ENCODE measurements at places on chromosomes 2 and 18. TPM values are rescaled to one million over a fixed set of nuclear protein-coding genes. Genes with fewer than 3 reads are reported as not detected.
A peak's percentile ranks its signal among the peaks of the same experiment; 100 is the strongest.

DNA sequence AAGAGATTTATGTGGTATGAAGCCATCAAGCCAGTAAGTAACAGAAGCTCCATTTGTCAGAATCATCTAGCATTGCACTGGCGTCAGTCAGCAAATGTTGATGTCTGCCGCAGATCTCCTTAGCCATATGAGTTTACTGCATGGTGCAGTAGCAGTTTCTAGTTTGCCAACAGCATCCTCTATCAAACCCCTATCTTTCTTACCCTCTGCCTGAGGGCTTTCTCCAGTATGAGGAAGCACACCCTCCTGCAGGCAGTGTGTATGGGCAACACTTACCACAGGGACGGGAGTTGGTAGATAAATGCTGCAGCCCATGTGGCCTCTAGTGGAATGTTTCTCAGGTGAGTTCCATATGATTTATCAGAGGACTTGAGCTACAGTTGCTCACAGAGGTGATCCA is 63.7 kb downstream of the EFEMP1 start:
- DNase-seq, result no peak

DNA sequence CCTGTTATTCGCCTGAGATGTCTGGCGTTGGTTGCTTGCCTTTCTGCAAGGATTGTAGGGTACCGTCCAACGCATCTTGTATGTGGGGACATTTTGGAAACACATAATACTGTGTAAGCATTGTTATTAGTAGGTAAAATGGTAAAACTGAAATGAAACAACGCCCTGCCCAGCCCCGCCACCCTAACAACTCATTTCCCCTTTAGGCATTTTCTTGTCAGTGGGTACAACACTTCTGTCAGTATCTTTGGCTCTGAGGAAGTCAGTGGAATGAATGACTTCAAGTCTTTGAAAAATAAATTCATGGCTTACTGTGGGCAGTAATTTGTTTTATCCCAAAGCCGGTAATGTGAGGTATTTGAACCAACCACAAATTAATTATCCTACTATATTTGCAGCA is 86.0 kb downstream of the FMNL2 start:
- no peak for DNase-seq

DNA sequence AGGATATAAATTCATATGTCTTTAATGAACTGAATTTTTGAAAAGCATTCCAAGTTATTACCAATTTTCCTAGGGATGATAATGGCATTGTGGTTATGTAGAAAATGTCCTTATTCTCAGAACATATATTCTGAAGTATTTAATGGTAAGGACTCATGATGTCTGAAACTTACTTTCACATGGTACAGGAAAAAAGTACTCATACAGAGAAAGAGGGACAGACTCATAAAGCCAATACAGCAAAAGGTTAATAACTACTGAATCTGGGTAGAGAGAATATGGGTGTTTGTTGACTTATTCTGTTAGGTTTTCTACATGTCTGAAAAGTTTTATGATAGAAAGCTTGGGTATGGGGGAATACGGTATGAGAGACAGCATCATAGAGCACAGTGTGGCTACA is 84.3 kb upstream of the SERTAD2 start:
- DNase-seq, result no peak

- DNase-seq, result no peak
Measured at GRCh38 chr18:1050012-1050657, 145.5 kb downstream of the ADCYAP1 start.

DNA sequence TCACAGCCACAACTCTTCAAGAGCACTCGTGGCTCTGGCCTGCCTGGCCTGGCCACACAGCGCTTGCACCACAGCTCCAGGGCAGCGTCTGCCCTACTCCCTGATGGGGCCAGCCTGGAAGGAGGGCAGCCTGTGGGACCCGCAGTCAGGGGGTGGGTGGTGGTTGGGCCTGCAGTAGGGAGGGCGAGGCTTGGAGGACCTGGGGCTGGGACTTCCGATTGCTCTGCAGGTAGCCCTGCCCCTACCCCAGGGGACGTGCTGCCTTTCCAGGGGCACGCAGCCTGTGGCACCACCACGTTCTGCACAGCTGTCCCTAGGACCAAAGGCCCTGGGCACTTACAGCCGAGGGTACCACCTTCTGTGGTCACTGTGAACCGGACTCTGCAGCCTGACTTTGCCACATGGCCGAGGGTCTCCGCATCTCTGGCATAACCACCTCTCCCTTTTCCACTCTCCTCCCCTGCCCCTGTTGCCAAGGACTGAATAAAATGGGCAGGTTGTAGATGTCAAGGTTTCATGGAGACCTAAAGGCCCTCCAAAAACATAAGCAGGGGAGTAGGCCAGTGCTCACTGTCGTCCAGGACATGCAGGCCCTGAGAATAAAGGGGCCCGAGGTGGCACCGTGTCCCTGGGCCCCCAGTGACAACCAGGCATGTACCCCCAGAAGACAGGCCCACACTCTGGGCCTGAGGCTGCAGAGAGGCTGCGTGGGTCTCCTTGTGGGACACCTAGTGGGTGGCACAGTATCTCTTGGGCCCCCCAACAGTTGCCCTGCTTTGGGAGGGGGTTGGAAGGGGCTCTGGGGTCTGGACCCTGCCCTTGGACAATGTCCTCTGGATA is 87.3 kb downstream of the INHBB start:
- DNase-seq, result peak; percentile 25

DNA sequence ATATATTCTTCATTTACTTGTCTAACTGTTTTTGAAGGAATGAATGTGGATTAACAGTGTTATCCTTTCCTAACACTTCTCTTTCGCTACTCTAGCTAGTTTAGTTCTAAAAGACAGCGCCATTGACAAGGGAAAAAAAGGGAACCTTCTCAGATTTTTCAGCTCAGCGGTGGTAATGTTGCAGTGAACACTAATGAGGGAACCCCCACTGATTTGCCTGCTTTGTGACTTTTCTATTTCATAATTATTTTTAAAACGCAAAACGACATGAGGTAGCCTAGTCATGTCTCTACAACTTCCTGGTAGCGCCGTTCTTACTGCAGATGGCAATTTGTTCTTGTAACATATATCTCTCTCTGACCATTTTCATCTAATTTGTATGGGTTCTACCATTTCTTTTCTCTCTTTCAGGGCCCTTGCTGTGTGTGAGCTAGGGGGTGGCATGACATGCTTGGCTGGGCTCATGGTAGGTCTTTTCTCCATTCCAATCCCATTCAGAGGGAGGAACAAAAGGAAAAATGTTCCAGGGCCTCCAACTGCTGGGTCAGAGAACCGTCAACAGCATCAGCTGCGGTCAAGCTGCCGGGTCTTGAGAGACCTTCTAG is 235.5 kb upstream of the SIX3 start:
- no peak for DNase-seq

- DNase-seq, result no peak
Measured at GRCh38 chr2:42105330-42106256, 57.8 kb downstream of the PKDCC start.

GRCh38 chr2:68366083-68366560 is 1.0 kb downstream of the PLEK start:
- DNase-seq, result no peak

- DNase-seq, result no peak
Measured at GRCh38 chr2:18304849-18305248, 255.6 kb downstream of the RDH14 start.

DNA sequence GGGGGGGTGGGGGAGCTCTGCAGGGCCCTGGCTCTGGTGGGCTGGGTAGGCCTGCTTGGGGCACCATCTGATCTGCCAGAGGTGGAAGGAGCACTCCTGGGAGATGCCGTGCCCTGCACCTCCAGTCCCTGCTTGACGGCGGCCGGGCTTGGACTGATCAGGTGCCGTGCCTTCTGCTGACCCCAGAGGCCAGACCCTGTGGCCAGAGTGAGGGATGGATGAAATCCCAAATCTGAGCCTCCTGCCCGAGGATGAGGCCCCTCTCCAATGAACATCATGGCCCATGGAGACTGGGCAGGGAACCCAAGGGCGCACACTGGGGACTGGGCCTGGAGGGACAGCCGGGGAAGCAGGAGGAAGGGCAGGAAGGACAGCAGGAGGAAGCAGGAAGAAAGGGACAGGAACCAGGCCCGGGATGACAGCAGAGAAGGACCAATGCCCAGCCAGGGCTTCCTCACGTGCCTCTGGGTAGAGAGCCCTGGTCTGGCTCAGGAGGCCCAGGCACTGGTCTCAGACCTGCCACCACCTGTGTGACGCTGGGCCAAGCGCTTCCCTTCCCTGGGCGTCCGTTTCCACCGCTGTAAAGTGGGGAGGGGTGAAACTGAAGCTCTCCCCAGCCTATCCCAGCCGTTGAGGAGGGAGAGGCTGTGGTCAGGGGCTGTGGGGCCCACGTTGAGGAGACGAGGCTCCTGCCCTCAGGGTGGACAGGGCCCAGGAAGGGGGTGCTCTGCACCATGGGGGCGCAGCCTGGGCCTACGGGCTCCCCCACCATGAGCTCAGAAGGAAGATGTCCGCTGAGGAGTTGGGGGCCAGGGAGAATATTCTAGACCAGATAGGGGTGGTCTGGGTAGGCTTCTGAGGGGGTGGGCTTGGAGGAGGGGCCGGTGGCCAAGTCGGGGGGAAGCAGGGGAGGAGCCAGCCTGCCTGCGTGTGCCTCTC is 1.0 kb upstream of the GPR35 start:
- no peak for DNase-seq

GRCh38 chr2:166773308-166773949 is 114.9 kb upstream of the XIRP2 start:
- no peak for DNase-seq

NTSR2 gene
- not detected for total RNA-seq

BCL2 gene
- total RNA-seq, result 1.3 TPM

RBBP8 gene
- 72.5 TPM for total RNA-seq

CYRIA gene
- total RNA-seq, result 2.3 TPM

LGALSL gene
- 20.4 TPM for total RNA-seq

DSG4 gene
- not detected for total RNA-seq

Measured in H9 (cell line).